ENCODE measurements at places on chromosomes 3 and 15. TPM values are rescaled to one million over a fixed set of nuclear protein-coding genes. Genes with fewer than 3 reads are reported as not detected.

PCSK6 gene
- total RNA-seq = 1.0 TPM

RTP3 gene
- total RNA-seq = not detected

CCK gene
- total RNA-seq = not detected

GP5 gene
- 0.15 TPM for total RNA-seq

PEX5L gene
- total RNA-seq = 5.1 TPM

FBXO40 gene
- not detected for total RNA-seq

C3orf20 gene
- under 0.01 TPM for total RNA-seq

TNFAIP8L3 gene
- total RNA-seq = not detected

SLITRK3 gene
- total RNA-seq = not detected

LDHAL6B gene
- not detected for total RNA-seq

SCN5A gene
- total RNA-seq = not detected

DBR1 gene
- 22.1 TPM for total RNA-seq

CTXN2 gene
- not detected for total RNA-seq

ZIC1 gene
- total RNA-seq = not detected

RASGRF1 gene
- 1.7 TPM for total RNA-seq

SAXO2 gene
- total RNA-seq = 1.4 TPM

HTR3E gene
- total RNA-seq = not detected

OCA2 gene
- 379 TPM for total RNA-seq

CLDN16 gene
- under 0.01 TPM for total RNA-seq

PTH1R gene
- 0.31 TPM for total RNA-seq

PEX11A gene
- 6.3 TPM for total RNA-seq

FANCD2OS gene
- not detected for total RNA-seq

TGM4 gene
- total RNA-seq = not detected

AADACL2 gene
- not detected for total RNA-seq

KBTBD13 gene
- not detected for total RNA-seq

Measured in melanocyte of skin (primary cell).